ENCODE measurements at places on chromosomes 7 and 10.

GRCh38 chr7:18416988-18417387 is 78.6 kb upstream of the HDAC9 start:
- no peak for DNase-seq

DNA sequence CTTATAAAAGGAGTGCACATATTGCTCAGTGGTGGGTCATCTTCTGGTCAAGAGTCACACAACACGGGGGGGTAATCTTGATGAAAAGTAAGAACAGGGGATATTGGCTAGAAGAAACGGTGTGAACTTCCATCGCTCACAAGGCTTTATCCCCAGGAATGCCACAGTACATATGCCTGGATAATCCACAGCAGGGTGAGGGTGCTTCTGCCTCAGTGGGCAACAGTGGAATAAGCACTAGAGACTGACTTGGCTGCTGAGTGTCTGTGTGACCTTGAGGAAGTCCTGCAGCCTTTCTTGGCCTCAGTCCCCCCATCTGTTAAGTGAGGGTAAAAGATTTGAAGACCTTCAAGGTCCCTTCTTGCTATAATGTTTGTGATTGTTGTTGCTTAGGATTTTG is 44.9 kb upstream of the SHH start:
- no peak for DNase-seq

DNA sequence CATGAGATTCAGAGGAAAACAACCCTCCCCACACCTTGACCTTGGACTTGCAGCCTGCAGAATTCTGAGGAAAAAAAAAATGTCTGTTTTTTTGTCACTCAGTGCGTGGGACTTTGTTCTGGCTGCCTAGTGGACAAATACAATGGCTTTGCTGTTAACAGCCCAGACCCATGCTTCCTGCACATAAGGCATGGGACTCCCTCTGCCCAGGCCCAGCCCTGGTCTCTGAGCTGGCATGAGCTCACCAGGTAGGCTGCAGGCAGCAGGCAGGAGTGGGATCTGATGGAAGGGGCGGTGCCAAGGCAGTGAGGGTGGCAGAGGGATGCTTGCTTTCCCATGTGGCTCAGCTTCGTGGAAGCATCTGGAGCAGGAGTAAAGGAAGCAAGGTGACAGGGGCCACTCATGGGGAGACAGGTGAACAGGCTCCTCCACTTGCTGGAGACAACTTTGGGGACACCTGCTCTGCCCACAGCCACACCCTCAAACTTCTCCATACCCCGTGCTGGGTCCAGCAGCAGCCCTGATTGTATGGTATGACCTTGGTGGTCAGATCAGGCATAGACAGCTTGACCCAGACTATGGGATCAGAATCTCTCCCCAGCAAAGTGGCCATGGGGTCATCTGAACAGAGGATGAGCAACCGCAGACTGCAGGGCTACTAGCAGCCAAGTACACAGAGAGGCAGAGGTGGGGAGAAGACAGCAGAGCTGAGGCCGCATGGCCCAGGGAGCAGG is 27.0 kb downstream of the ANXA8 start:
- no peak for DNase-seq

DNA sequence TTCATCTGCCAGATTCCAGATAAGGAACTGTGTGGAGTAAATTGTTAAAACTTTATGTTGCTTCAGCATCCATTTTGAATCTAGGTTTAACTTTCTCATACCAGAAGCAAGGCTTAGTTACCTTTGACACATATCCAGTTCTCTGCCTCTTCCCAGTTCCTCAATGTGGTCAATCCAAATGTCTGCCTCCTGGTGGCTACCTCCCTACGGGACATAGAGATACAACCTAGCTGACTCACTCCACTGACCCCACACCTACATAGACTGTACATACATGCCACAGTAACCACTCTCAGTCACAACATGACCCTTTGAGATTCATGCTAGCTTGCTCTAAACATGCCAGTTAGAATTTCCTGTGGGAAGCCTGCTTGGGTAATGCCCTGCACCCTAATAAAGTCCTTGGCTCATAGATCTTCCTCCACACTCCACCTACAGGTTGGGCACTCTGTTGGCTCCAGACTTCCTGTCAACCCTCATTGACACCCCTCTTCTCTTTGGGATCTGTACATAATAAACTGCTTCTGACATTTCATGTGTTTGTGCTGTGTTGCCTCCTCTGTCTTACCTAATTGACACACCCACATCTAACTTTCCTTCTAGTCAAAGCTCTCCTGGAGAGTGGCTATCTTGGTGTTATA is 278.1 kb downstream of the HTR7 start:
- DNase-seq, result peak; percentile 79

DNA sequence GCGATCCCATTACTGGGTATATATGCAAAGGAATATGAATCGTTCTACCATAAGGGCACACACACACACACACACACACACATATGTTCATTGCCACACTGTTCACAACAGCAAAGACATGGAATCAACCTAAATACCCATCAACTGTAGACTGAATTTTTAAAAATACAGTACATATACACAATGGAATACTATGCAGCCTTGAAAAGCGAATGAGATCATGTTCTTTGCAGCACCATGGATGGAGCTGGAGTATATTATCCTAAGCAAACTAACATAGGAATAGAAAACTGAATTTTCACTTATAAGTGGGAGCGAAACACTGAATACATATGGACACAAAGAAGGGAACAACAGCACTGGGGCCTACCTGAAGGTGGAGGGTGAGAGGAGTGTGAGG is 72.5 kb downstream of the MARCHF5 start:
- DNase-seq, result no peak

- DNase-seq, result no peak
Measured at GRCh38 chr10:25604591-25604990, 329.4 kb upstream of the MYO3A start.

DNA sequence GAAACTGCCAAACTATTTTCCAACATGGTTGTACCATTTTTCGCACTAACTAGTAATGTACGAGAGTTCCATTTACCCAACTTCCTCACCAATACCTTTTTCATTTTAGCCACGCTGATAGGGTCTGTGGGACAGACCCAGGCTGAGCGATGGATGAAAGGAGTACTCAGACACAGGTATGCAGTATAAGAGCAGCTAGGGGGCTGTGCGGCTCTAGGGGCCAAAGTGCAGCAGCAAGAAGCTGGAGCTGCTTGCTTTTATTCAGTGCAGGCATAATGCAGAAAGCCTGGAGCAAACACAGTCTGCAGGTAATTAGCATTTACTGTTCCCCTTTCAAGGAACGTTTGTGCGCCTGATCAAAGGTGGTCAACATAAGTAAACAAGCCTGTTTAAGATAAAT is 21.0 kb downstream of the UCMA start:
- no peak for DNase-seq

DNA sequence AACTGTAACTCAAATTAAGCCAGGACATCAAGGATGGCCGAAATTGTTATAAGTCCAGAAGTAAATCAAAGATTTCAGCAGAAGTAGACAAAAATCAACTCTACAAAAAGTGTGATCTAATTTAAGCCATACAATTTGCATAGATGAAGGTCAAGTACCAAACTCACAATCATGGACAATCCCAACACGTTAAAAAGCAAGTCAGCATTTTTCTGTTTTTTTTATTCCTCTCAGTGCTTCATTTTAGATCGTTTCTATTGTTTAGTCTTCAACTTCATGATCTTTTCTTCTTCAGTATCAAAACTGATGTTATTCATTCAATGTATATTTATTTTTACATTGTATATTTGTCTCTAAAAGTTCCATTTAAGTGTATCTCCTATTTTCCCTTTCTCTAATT is 674.3 kb upstream of the PHF14 start:
- no peak for DNase-seq

DNA sequence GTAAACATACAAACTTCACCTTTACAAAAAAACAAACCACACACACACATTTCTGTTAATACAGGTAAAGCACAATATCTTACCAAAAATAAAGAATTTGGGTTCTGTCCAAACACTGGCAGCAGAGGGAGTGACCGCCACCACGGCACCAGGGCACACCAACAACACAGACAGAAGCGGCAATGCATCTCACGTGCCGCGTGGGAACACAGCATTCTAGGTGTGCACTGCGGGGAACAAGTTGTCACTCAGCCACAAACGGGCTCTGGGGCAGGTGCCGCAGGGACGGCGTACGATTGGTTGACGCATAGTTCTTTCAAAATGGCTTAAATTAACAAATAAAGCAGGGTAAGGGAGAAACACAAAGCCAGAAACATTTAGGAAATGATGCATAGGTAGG is 22.3 kb downstream of the PDGFA start:
- no peak for DNase-seq

DNA sequence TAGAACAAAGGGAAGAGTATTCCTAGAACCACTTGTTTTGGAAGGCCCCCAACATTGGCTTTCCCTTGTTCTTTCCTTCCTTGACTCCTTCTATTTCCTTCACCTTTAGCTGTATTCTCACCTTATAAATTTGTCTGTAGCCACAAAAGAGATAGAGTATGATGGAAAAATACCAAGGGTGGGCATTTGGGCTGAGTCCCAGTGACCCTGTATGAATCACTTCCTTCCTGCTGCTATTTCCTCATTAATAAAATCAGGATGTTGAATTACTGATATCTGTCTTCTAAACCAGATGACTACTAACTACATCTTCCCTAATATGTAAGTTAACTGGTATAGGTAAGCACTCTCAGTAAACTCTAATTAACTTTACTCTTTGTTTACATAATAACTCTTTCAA is 55.1 kb downstream of the IFIT5 start:
- DNase-seq, result no peak

GRCh38 chr7:81932936-81933335 is 163.1 kb upstream of the HGF start:
- no peak for DNase-seq

- no peak for DNase-seq
Measured at GRCh38 chr7:1013581-1013980, 30.6 kb downstream of the CYP2W1 start.

DNA sequence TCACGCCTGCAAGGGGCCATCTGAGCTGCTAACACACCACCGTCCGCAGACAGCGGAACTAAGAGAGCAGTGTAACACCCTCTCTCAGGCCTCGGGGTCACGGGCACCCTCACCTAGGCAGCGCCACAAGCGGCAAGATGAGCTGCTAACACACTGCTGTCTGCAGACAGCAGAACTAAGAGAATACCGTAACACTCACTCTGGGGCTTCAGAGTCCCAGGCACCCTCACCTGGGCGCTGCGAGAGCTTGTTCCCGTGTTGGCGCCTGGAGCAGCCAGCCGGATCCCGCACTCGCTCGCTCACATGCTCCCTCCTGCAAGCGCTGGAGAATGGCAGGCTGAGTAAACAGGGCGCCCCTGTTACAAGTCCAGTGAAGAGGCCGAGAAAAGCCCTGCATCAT is 160.2 kb downstream of the SRPK2 start:
- no peak for DNase-seq

GRCh38 chr10:82943142-82943541 is 1068.1 kb downstream of the NRG3 start:
- DNase-seq, result no peak

DNA sequence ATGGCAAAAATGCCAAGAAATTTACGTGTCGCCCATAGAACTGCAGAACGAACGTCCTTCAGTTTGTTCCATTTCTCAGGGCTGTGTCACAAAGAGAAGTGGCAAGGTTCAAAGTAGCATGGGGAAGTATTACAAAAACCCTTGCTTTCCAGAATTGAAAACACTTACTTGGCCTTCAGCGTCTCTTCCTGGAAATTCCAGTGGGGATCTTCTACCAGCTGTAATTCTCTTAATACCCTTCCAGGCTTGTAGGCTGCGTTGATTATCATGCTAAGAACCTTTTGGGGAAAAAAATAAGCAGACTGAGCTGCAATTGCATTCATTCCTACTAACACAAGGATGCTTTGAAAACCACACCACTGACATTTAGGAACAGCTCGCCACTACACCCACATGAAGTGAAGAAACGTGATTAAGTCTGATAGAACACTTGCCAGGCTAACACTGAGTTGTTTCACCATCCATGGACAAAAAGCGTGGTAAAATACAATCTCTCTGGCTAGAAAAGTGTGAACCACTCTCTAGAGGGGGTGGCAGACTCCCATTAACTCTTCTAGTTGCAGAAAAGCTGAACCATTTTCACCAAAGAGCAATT is 222.3 kb downstream of the SFMBT2 start:
- no peak for DNase-seq

DNA sequence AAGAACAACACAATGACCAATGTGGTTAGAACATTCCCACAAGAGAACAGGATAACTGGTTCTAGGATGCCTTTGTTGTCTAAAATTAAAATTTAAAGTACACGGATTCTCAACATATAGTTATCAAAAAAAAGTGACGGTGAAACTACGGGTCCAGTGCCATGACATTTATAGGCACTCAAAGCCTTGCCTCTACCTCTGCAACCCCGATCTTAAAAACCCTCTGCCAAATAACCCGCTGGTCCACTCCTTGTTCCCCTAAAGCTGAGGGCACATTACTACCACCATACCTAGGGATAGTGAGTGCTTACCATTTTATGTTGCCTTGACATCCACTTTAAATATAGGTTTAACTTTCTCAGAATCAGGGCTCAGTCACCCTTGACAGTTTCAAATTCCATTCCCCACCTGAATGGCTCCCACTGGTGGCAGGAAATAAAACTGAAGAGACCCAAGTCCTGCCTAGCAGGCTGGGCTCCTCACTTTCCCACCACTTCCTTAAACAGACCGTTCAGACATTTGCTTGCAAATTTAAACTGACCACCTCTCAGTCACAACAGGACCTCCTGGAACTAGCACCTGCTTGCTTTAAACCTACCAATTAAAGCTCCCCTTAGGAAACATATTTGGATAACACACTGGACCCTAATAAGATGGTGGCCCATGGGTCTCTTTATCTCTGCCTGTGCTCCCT is 169.9 kb upstream of the ASAH2 start:
- DNase-seq, result peak; percentile 90

- no peak for DNase-seq
Measured at GRCh38 chr7:76122516-76123239, 74.8 kb downstream of the MDH2 start.

DNA sequence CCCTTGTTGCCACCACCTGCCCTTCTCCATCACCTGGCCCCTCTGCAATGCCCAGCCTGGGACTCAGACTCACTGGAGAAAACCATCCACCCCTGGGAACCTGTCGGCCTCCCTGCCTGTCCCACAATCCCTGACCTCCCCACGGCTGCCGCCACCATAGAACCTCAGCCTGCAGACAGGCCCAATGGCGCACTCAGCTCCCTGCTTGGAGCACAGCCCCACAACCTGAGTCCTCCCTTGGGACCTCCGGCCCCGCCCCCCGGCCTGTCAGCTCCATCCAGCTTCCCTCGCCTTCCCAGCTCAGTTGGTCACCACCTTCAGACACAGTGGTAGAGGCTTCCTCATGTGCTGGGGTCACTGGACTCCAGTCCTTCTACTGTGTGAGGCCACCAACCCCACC is 41.1 kb downstream of the PARP12 start:
- DNase-seq, result no peak

- DNase-seq, result no peak
Measured at GRCh38 chr7:115965796-115966475, 64.6 kb downstream of the TFEC start.

DNA sequence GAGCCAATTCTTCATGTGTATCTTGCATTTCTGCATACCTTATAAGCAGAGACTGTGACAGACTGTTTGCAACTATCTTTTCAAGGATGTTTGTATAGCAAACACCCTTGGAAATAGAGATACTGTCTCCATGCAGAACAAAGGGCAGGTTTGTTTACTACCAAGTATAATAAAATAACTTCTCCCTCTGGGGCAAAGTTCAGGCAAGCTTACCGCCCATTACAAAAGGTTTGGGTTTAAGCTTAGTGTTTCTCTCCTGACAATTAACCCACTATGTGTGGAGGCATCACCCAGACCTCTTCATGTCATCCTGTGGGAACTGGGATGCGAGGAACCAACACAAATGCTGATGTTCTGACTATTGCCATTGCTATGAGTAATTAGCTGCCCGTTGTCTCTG is 479.1 kb upstream of the ZMIZ1 start:
- no peak for DNase-seq

Data from OCI-M1 (cell line).